ENCODE measurements at places on chromosomes 5 and 9.
A peak's percentile ranks its signal among the peaks of the same experiment; 100 is the strongest.

- no peak for DNase-seq
Observed at GRCh38 chr9:115225459-115226116, 107.6 kb upstream of the TNC start.

- DNase-seq: no peak
Observed at GRCh38 chr9:132472599-132472998, 62.6 kb downstream of the CFAP77 start.

GRCh38 chr5:36277521-36278176 is 24.1 kb downstream of the RANBP3L start:
- DNase-seq: no peak

- DNase-seq: no peak
Observed at GRCh38 chr5:11946317-11946716, 42.1 kb upstream of the CTNND2 start.

DNA sequence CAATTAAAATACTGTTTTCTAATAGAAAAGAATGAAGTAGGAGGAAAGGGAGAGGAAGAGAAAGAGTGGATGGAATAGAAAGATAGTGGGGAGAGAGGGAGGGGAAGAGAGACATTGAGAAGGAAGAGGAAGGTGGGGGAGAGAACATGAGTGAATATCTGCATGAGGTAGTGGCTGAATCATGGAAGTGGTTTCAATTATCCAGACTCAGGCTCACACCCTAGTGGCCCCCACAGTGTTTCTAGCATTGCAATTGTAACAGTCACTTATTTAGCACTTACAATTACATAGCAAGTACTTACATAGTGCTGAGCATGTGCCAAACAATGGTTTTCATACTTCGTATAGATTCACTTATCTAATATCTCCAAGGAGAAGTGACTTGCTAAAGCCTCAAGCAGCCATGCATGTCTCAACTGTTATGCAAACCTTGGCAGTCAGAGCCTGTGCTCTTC is 72.7 kb downstream of the CAST start:
- peak; percentile 59 for DNase-seq

GRCh38 chr5:1404062-1404461 is 41.2 kb downstream of the SLC6A3 start:
- no peak for DNase-seq

DNA sequence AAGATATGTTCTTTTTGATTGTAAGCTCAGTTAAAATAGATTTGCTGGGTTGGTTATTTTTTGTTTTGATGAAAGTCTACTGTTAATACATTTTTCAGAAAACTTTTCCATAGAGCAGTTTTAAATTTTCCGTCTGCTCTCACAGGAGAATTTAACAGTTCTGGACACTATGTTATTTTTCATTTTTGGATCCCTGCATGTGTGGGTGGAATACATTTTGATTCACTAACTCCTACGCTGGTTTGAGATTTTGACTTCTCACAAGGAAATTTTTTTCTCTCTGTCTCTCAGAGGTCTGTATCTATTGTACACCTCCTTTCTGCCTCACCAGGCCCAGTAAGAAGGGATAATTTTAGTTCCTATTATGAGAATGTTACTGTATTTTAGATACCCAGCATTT is 502.4 kb downstream of the CDH10 start:
- no peak for DNase-seq

- no peak for DNase-seq
Observed at GRCh38 chr9:79470954-79471353, 100.8 kb upstream of the TLE4 start.

DNA sequence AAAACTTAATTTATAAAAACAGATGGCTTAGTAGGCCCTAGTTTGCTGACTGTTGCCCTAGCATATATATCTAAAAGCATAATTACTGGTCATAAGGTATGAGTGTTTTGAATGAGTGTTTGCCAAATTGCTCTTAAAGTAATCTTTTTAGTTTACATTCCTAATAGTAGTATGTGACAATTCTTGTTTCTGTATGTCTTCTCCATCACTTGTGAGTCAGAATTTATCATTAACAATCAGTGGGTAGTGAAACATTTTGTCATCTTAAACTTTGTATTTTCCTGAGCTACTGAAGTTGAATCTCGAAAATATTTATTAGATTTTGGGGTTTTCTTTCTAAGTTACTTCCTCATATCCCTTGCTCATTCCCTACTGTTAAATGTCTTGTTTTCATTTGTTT is 49.6 kb downstream of the APC start:
- no peak for DNase-seq
